ENCODE measurements at places on chromosomes 16 and 17. TPM values are rescaled to one million over a fixed set of nuclear protein-coding genes. Genes with fewer than 3 reads are reported as not detected.

The CMTM2 gene
- total RNA-seq, result not detected

The PRSS33 gene
- total RNA-seq, result not detected

The DPEP1 gene
- not detected for total RNA-seq

The SOCS3 gene
- total RNA-seq, result 9.7 TPM

The DUSP14 gene
- total RNA-seq, result 49.0 TPM

The PSMC5 gene
- total RNA-seq, result 79.1 TPM

The ZNF287 gene
- 5.9 TPM for total RNA-seq

The MT1B gene
- not detected for total RNA-seq

The PRDM7 gene
- total RNA-seq, result not detected

The PNMT gene
- not detected for total RNA-seq

The PPM1E gene
- total RNA-seq, result under 0.01 TPM

The NXPH3 gene
- 0.23 TPM for total RNA-seq

The PITPNM3 gene
- total RNA-seq, result 25.0 TPM

The PYY gene
- total RNA-seq, result not detected

The CEP112 gene
- total RNA-seq, result 3.6 TPM

The TBC1D3C gene
- total RNA-seq, result not detected

The CSF3 gene
- total RNA-seq, result 8.4 TPM

The HOXB4 gene
- not detected for total RNA-seq

The CDH11 gene
- total RNA-seq, result 10.5 TPM

The TLCD3B gene
- total RNA-seq, result 0.14 TPM

The STAC2 gene
- not detected for total RNA-seq

The FNDC8 gene
- not detected for total RNA-seq

The HS3ST3B1 gene
- 4.6 TPM for total RNA-seq

The MYH13 gene
- not detected for total RNA-seq

The CCL16 gene
- not detected for total RNA-seq

The GSDMA gene
- 0.70 TPM for total RNA-seq

The NPIPA8 gene
- total RNA-seq, result not detected

The LHX1 gene
- not detected for total RNA-seq

The HOXB3 gene
- total RNA-seq, result 1.4 TPM

The TMEM235 gene
- total RNA-seq, result not detected

The KLHL10 gene
- not detected for total RNA-seq

The CDH3 gene
- 645 TPM for total RNA-seq

The RCVRN gene
- total RNA-seq, result not detected

The TP53TG3F gene
- total RNA-seq, result not detected

The ABCA10 gene
- total RNA-seq, result 0.42 TPM

The LPO gene
- total RNA-seq, result not detected

The TRPV3 gene
- 4.9 TPM for total RNA-seq

The TTYH2 gene
- total RNA-seq, result 1.7 TPM

The TNFRSF13B gene
- total RNA-seq, result not detected

The LPCAT2 gene
- 40.3 TPM for total RNA-seq

The EVPLL gene
- total RNA-seq, result 1.9 TPM

The CD300C gene
- not detected for total RNA-seq

The SLC6A4 gene
- total RNA-seq, result 0.46 TPM

The DNAH17 gene
- total RNA-seq, result not detected

The YPEL2 gene
- total RNA-seq, result 1.1 TPM

The KRTAP3-1 gene
- not detected for total RNA-seq

The PGAP6 gene
- total RNA-seq, result 48.3 TPM

The MYO1D gene
- total RNA-seq, result 34.2 TPM

The ZNF385C gene
- not detected for total RNA-seq

The SRCIN1 gene
- not detected for total RNA-seq

The RNF135 gene
- 15.7 TPM for total RNA-seq

The TSPAN10 gene
- total RNA-seq, result 0.74 TPM

The TMEM114 gene
- not detected for total RNA-seq

The MRPL38 gene
- total RNA-seq, result 35.0 TPM

The SLC38A8 gene
- not detected for total RNA-seq

The RDM1 gene
- total RNA-seq, result 4.6 TPM

The TBC1D26 gene
- total RNA-seq, result not detected
